Activated CD4-positive, alpha-beta T cell treated with anti-CD3 and anti-CD28 coated beads for 36 hours (primary cell): ENCODE measurements at places on chromosomes 13 and 19.
A peak's percentile ranks its signal among the peaks of the same experiment; 100 is the strongest.

DNA sequence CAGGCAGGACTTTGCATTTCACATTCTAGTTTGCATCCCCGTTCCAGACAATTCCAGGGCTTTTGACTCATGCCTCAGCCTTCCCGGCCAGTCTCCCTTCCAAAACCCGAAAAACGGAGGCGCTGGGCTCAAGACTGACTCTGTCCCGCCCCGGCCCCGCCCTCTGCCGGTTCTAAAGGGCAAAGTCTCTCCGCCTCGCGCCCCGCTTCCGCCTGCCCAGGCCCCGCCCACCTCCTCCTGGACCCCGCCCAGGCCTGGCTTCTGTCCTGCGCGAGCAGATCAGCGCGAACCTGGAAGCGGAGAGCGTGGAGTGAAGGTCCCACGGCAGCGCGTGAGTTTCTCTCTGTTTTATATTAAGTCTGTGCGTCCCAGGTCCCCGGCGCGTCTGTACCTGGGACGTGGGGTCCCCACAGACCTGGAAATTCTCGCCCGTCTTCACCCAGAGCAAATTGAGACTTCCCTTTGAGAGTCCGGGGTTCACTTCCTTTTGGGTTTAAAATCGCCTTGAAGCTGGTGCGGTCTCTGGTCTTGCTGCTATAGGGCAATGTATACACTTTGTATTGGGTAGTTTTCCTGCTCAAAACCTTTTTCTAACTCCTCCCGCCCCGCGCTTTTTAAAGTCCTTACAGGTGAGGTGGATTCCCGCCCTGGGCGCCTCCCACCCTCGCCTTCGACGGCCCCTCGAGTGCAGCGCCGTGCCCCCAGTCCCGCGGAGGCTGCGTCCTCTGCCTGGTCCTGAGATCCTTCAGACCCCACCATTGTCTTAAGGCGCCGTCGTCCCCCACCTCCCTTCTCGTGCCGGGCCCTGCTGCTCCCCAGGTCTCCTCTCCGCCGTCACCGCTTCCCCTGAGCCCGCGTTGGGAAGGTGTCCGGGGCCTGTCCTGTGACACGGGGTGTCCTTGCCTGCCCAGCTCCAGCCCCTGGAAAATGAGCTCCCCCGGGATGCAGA, 31.2 kb downstream of the ZNF701 start:
- peak overlapping the region; percentile 83 for H3K27ac ChIP-seq
- H3K27me3 ChIP-seq: no peaks in the 10 kb centered on the region
- peaks cover 60% of the 10 kb centered on the region for H3K36me3 ChIP-seq
- peak; percentile 97 for DNase-seq
- H3K4me1 ChIP-seq: peaks cover 26% of the 10 kb centered on the region

DNA sequence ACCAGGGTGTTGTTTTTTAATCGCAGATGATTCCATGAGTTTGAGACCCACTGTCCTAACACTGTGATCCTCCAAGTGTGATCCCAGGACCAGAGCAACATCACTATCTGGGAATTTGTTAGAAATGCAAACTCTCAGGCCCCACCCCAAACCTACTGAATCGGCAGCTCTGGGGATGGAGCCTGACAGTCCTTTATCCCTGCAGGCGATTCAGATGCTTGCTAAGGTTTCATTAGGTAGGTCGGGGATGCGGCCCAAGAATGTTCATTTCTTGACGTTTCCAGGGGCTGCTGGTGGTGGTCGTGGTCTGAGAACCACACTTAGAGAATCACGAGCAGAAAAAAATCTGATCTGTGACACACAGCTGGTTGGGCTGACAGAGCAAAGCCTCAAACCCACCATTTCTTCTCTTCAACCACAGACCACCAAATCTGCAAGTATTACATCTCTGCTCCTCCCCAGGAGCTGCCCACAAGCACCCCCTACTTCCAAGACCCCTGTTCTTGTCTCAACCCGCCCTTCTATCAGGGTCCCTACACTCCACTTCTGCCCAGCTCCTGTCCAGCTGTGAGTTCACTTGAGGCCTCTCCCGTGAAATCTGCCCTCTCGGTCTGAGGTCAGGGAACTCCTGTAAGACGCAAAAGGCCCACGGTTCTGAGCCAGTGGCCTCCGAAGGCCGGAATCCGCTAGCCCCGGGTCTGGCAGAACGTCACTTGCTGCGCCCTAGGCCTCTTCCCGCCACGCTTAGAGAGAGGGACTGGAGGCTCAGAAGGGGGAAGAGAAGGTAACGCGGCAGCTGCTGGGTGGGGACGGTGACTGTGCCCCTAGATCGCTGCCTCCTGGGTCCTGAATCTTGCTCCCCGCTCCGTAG, 1.1 kb upstream of the FARP1 start:
- peaks cover 47% of the 10 kb centered on the region for H3K27me3 ChIP-seq
- H3K36me3 ChIP-seq: no peaks in the 10 kb centered on the region
- peak; percentile 5 for DNase-seq
- no peak overlapping the region for H3K27ac ChIP-seq

DNA sequence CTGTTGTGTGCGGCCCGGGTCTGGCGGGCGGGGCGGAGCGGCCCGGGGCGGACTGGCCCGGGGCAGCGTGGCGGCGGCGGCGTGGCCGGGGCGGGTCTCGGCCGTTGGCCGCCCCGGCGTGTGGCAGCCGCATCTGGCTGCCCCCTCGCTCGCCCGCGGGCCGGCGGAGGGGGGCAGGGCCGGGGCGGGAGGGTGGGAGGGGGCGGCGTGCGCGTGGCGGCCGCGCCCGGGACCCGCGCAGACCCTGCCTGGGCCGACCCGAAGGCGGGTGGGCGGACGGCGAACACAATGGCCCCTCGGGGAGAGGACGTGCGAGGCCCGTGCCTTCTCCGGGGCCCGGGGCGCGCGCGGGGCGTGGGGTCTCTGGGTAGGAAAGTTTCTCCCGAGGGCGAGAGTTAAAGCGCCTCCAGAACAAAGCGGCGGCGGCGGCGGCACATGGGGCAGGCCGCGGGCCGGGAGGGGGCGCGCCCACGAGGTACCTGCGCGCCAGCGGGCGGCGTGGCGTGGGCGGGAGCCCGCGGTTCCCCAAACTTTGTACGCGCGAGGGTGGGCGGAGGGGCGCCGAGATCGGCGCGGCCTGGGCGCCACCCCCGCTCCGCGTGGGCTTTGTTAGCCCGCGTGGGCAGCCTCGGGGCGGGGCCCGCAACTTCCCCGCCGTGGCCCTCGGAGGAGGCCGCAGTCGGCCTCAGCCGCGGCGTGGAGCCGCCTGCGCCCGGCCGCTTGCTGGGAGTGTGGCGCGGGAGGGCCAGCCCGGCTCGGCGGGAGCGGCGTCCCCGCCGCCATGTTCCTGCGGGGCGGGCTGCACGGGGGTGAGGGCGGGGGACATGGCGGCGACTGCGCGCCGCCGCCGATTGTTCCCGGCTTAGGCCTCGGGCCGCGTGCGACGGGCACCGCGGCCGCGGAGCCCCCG, 764 bp downstream of the MIR17HG start:
- H3K36me3 ChIP-seq: peaks cover 44% of the 10 kb centered on the region
- no peak overlapping the region for H3K27ac ChIP-seq
- H3K4me3 ChIP-seq: peak overlapping the region; percentile 93

GRCh38 chr13:75647126-75647784, 11.1 kb downstream of the LMO7 start:
- no peak overlapping the region for H3K4me3 ChIP-seq
- H3K4me1 ChIP-seq: peaks cover 7% of the 10 kb centered on the region
- H3K27ac ChIP-seq: no peak overlapping the region
- DNase-seq: no peak
- peaks cover 2% of the 10 kb centered on the region for H3K36me3 ChIP-seq
- no peaks in the 10 kb centered on the region for H3K27me3 ChIP-seq

DNA sequence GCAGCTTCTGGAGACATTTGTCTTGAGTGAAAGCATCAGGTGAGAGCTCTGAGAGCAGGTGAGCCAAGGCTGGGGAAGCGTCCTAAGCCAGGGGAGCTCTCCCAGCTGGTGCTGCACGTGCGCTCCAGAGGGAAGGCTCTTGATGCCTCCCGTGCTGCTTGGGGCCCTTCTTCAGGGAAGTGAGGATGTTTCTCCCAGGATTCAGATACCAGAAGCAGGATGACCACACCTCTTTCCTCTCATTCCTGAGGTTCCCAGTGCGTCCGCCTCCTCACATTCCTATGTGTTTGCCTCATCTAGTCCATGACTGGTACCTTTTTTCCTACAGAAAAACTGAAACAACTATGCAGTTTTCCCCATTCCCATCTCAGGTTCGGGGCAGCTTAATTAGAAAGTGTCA, 231.0 kb upstream of the IRS2 start:
- H3K4me1 ChIP-seq: no peaks in the 10 kb centered on the region
- H3K4me3 ChIP-seq: no peak overlapping the region
- DNase-seq: no peak
- no peaks in the 10 kb centered on the region for H3K36me3 ChIP-seq
- H3K27ac ChIP-seq: no peak overlapping the region
